Activated CD8-positive, alpha-beta memory T cell treated with anti-CD3 and anti-CD28 coated beads for 24 hours (primary cell): ENCODE measurements at places on chromosomes 3 and 15.

- DNase-seq = no peak
Observed at GRCh38 chr15:40338921-40339620, 1.7 kb downstream of the CCDC9B start.

DNA sequence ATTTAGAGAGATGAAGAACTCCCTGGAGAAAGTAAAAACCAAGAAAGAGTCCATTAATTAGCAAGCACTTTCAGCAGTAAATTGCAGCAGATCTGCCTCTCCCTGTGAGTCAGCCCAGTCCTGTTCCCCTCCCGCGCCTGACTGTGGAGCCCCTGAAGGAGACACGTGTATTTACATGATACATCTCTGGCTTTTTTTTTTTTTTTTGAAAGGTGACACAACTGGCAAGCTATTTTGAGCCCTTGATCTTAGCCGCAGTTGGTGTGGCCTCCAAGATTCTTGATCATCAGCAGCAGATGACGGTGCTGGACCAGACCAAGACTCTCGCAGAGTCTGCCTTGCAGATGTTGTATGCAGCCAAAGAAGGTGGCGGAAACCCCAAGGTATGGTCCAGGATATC is 271.8 kb upstream of the TPM1 start:
- DNase-seq = no peak

DNA sequence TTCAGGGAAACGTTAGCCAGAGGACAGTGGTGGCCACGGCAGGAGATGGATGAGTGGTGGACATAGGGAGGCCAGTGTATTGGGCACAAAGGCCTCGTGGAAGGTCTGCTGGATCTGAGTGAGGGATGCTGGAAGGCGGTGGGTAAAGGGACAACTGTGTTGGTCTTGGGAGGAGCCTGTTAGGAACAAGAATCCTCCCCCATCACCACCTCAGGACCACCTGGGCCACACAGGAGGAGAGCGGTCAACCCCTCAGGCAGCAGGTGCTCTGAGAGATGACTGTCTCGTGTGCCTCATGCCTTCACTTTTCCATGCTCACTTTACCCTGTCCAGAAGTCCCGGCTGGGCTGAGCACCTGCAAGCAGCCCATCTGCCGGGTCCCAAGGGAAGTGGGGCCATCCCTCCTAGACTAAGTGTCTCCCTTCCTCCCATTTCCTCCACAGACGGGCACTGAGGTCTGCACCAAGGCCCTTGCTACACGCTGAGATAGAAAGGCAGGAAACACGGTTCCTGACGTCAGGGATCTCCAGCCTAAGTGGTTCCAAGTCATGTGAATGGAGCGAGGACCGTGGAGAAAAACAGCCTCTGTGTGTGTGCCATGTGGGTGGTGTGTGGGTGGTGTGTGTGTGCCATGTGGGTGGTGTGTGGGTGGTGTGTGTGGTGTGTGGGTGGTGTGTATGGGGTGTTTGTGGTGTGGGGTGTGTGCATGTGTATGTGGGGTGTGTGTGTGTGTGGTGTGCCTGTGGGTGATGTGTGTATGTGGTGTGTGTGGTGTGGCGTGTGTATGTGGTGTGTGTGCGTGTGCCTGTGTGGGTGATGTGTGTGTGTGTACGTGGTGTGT is 47.8 kb upstream of the CTSH start:
- no peak for DNase-seq

GRCh38 chr3:47617086-47618010 is 38.7 kb upstream of the CSPG5 start:
- no peak for DNase-seq

GRCh38 chr3:14261229-14261628 is 82.6 kb downstream of the LSM3 start:
- peak; percentile 92 for DNase-seq

DNA sequence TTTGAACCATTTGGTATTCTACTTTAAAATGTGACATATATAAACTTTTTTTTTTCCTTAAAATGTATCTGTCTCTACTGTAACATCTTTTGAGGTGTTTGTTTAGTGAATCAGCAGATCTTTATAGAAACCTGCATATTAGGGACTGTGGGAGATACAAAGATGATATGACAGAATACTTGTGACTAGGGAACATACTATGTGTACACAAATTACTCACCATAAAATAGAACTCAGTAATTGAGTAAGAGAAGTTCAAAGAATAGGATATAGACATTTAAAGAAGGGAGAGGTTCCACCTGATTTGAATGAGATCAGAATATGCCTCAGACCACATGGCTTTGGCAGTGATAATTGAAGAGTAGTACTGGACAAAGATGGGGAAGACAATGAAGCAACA is 47.9 kb downstream of the ATP2C1 start:
- DNase-seq = no peak

DNA sequence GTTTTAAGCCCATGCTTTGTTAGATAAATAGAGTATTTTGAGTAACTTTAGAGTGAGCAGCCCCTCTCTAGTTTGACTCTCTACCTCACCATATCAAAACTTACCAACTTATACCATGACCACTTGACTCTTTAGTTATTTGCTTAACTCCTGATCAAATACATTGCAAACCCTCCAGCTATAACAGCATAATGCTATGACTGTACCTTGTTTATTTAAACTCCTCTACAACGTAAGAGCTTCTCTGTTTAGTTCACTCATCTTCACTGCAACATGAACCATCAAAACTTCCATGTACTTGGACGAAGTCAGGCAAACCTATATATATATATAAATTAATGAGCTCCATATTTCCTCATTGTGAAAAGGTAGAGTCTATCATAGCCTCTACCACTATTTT is 218.2 kb downstream of the DPH6 start:
- no peak for DNase-seq

DNA sequence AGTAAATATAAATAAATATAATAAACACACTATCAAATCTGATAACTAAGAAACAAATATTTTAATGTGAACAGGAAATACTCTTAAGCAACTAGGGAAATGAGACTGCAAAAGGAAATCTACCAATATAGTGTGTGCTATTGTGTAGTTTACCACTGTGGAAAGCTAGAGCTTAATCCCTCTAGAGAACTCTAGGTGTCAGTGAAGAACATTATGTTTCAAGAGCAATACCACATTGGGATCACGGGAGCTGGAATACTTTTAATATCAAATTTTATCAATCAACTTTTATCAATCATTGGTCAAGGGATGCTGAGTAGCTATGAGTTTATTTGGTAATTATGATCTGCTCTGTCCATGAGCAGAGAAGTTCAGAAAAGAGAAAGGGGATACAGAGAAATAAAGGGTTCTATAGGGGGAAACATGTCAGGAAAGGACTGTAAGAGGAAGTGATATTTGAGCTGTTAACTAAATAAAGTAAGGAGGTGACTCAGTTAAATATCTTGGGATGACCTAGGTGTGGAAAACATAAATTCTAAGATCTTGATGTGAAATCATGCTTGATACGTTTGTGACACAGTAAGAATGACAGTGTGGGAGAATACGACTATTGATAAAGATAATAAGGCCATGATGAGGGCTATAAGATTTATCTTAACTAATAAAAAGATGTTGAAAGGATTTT is 762.2 kb upstream of the ALCAM start:
- DNase-seq = no peak

GRCh38 chr15:52280326-52281084 is 15.1 kb downstream of the MYO5C start:
- DNase-seq = no peak

DNA sequence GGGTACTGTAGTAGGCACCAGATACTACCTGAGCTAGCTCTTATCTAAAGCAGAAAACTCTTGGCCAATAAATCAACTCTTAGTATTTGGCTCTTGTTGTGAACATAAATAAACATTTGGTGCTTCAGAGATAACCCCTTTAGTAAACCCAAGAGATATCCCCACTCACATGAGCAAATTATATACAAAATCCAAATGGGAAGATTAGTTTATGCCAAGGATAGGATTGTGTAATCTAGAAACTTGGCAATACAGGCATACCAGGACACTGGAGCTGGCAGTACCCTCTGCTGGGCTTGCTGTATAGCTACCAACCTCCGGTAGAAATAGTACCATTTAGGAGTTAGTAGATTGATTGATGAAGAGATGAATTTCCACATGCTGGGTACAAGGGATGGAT is 127.0 kb downstream of the LIPC start:
- DNase-seq = no peak

GRCh38 chr3:189305412-189305811 is 133.6 kb downstream of the TPRG1 start:
- no peak for DNase-seq

GRCh38 chr3:36149447-36149865 is 230.8 kb upstream of the STAC start:
- no peak for DNase-seq

DNA sequence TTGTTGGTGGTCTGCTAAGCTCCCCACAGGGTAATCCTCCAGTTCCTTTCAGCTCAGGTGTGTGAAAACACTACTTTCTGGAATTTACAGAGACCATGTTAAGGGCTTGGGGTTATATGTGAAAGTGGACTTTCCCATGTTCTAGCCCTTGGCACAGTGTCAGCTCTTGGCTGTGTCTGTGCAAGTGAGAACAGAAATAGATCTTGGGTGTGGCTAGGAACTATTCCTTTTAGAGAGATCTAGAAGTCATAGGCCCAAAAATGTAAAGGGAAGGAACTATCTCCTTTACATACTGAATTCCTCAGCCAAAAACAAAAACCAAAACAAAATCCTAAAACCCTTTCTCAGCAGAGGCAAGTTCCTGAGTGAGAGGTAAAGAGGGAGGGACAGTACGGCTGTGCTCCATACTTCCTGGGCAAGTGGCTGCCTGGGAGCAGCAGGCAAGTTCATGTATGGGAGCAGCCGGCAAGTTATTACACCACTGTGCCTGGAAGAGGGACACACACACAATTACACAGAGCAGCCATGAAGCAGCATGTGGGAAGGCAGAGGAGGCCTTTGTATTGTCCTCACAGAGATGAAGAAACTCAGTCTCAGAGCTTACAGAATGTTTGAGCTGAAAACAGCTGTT is 19.9 kb upstream of the C3orf62 start:
- no peak for DNase-seq

GRCh38 chr3:129020691-129021090 is 19.6 kb downstream of the EFCC1 start:
- no peak for DNase-seq

DNA sequence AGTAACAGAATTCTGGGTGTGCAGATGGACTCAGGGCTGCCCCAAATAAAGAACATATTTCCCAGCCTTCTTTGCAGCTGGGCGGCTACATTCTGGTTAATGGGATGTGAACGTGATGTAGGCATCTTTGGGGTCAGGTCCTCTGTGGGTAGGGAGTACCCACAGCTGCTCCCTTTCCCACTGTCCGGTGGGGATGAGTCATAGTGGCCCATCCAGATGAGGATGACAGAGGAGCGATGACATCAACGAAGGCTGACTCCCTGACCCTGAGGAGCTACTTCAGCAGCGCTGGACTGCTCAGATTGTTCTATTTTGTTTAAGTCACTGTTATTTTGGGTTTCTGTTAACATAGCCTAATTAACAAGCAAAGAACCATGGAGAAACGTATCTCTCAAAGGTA is 38.0 kb downstream of the SRPRB start:
- DNase-seq = no peak

DNA sequence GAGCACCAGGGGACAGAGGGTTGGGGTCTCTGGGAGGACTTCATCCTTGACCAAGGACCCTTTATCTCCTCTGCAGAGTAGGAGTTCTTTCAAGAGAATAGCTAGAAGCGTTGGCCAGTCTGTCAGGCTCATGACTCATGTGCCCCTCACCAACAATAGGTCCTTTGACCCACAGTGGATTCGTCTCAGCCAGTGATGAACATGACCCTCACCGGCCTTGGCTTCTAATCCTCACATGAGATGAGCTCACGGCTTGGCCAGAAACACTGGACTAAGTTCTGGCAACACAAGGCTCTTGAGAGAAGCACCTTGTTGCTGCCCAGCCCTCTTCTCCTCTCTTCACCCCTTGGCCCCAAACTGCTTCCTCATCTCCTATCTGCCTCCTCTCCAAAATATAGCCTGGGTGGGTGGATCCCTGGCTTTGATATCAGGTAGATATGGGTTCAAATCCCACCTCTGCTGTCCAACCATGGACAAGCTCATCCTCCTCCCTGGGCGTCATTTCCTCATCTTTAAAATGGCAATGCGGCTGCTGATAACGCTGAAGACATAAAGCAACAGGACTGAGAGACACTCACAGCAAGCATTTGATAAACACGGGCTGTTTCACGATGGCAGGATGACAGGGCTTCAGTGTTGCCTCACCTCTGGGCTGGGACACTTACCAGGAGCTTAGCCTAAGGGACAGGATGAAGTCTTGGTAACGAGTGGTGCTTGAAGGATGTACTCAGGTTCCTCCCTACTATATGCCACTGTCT is 446.7 kb upstream of the PROK2 start:
- peak; percentile 33 for DNase-seq

DNA sequence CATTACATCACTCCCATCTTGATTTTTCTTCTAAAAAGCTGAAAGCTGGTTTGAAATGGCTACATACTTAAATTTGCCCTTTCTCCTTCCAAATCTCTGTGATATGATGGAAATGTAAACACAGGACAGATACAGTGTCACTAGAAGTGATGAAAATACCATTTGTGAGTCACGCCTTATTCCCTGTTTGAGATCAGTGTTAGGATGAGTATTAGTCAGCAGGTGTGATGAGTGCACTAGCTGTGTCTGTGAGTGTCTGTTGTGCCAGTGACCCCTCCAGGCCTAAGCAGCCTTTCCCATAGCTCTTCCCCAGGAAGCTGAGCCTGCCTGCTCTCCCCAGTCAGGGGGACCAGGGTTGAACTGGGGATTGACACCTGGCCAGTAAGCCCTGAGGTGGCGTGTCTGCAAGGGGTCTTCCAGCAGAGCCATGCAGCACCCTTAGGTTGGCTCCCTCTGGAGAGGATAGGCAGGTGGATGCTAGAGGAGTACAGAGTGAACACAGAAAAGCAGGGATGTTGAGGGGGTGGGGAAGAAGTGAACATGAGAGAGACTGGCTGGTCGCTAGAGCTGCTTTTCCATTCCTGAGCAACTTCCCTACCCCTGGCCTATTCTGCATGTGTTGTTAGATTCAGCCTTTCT is 92.0 kb downstream of the PDE8A start:
- DNase-seq = no peak

- no peak for DNase-seq
Observed at GRCh38 chr15:83379579-83379959, 67.6 kb upstream of the SH3GL3 start.

- peak; percentile 9 for DNase-seq
Observed at GRCh38 chr15:25088261-25088790, 133.5 kb downstream of the SNRPN start.

DNA sequence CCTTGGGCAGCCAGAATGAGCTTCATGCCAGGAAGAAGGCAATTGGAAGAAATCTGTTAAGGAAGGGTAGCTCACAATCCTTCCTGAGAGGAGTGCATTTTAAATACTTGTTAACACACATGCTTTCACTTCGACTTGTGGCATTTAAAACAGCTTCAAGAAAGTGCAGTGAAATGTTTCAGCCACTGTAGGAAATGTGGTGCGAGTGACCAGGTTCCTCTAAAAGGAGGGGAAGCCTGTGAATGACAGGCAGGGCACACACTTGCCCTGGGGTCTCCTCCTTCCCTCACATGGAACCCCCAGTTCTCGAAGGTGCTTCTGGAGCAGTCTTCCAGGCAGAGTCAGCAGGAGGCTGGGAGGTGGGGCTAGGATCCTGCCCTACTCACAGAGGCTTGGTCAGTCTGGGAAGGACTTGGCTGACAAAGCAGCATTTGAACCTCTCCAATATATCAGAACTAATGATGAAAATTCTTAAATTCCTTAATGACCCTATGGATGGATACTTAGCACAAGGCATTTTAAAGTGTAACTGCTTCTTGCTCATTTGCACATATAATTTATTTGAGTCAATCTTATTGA is 358.6 kb downstream of the CHST2 start:
- no peak for DNase-seq

GRCh38 chr3:62209101-62209500 is 164.2 kb downstream of the FEZF2 start:
- no peak for DNase-seq
